Activated CD8-positive, alpha-beta memory T cell treated with anti-CD3 and anti-CD28 coated beads for 48 hours (primary cell): ENCODE measurements at places on chromosomes 5 and 9.

- DNase-seq, result no peak
These were observed 188.5 kb upstream of the SNX2 start for GRCh38 chr5:122586351-122586750.

DNA sequence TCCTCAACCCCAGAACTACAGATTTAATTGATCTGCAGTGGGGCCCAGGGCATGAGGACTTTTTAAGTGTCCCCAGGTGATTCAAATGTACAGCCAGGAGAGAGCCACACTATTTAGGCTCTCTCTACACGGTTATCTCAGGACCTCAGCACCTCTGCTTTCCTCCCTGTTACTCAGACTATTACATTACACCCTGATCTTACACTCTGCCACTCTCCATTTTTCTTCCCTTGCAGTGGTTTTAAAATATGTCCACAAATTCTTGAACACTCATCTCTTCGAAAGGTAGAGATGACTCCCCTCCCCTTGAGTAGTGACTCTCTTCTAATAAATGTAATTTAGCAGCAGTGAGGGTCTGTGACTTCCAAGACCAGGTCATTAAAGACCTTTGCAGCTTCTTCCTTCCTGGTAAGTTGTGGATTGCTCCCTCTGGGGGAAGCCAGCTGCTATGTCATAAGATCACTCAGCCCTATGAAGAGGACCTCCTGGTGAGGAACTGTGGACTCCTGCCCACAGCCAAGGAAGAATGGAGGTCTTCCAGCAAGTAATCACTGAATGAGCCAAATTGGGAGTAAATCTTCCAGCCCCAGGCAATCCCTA lies 87.5 kb upstream of the SSBP2 start:
- no peak for DNase-seq

- no peak for DNase-seq
These were observed 49.7 kb downstream of the AHRR start for GRCh38 chr5:370959-371810.

DNA sequence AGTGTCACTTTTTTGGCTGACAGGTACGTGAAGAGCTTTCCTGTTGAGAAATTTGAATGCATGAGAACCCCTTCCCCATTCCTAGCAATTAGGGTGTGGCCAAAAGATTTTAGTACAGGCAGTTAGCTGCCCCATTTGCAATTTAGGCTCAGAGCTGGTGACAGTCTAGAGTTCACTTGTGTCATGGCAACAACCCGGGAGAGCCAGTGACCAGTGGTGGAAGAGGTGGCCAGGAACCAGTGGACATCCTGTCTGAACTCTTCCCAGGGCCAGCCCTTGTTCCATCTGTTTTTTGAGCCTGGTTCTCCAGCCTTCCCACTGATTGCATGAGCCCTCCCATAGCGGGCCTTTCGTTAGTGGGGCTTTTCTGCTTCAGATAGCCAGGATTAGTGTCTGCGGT lies 2.5 kb upstream of the NEUROG1 start:
- DNase-seq, result no peak

GRCh38 chr9:136694163-136694871 lies 7.1 kb upstream of the AGPAT2 start:
- DNase-seq, result no peak

- no peak for DNase-seq
These were observed 61.7 kb upstream of the SUB1 start for GRCh38 chr5:32523625-32524024.

DNA sequence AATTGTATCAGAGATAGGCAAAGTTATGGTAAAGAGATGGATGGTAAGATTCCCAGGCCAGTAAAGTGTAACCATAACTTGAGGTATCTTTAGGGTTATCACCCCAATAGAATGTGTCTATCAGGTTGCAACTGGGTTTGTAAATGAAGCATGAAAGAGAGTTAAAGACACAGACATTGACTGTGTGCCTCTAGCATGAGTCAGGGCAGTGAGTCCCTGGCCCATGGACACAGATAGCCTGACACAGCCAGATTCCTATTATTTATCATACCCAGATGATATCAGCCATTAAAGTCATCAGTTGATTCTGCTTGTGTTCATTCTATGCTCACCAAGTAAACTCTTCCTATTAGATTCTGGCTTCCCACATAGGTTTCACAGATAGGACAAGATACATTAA lies 33.5 kb upstream of the SNAPC3 start:
- DNase-seq, result no peak
